ENCODE measurements at places on chromosomes 5 and 9.

GRCh38 chr5:159156426-159157238 lies 52.7 kb downstream of the RNF145 start:
- DNase-seq: no peak

DNA sequence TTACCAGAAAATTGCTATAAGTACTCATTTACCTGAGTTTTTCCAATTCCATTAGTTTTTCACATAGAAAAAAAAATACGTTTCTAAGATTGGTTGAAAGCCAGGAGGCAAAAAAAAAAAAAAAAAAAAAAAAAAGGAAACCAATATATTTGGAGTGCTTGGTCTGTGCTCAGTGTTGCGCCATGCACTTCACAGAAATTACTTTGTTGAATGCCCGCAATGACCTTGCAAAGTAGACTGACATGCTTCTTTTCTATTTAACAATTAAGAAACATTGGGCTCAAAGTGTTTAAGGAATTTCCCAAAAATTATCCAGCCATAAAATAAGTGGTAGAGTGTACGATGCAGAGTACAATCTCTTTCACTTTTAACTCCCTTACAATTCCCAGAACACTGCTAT lies 65.2 kb upstream of the PAPPA start:
- DNase-seq: no peak

GRCh38 chr9:89808076-89808755 lies 203.4 kb downstream of the GADD45G start:
- no peak for DNase-seq

GRCh38 chr5:180592176-180592575 lies 877 bp upstream of the SCGB3A1 start:
- no peak for DNase-seq

DNA sequence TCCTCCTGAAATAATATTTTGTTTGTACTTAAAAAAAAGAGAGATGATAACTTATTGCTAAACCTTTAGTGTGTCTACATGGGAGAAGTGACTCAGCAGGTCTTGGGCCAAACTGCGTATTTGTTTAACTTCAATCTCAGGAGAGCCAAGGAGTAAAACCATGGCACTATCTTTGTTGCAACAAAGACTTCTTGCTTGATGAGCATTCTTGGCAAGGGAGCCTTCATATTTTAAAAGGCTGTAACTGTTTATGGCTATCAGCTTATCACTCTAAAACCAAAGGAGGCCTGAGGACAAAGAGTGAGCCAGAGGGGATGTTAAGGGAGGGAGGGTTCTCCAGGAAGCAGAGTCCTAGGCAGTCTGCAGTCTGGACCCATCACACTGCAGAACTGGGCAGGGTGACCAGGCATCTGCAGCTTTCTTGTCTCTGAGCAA lies 216.2 kb upstream of the S1PR3 start:
- DNase-seq: no peak
